ENCODE measurements at places on chromosomes 4 and X. TPM values are rescaled to one million over a fixed set of nuclear protein-coding genes. Genes with fewer than 3 reads are reported as not detected.

Gene FOXO4
- total RNA-seq = 8.0 TPM

Gene SHROOM4
- total RNA-seq = not detected

Gene PRRG3
- total RNA-seq = not detected

Gene RAB41
- total RNA-seq = not detected

Gene GABRE
- total RNA-seq = not detected

Gene PF4V1
- total RNA-seq = not detected

Gene DCLK2
- total RNA-seq = not detected

Gene MAOB
- total RNA-seq = not detected

Gene GAGE12F
- not detected for total RNA-seq

Gene STPG2
- not detected for total RNA-seq

Gene SRPK3
- not detected for total RNA-seq

Gene SYP
- 2.7 TPM for total RNA-seq

Gene CTAG1B
- total RNA-seq = not detected

Measured in activated CD8-positive, alpha-beta memory T cell treated with anti-CD3 and anti-CD28 coated beads for 36 hours (primary cell).